ENCODE measurements at places on chromosomes 16 and 17. TPM values are rescaled to one million over a fixed set of nuclear protein-coding genes. Genes with fewer than 3 reads are reported as not detected.

DNA sequence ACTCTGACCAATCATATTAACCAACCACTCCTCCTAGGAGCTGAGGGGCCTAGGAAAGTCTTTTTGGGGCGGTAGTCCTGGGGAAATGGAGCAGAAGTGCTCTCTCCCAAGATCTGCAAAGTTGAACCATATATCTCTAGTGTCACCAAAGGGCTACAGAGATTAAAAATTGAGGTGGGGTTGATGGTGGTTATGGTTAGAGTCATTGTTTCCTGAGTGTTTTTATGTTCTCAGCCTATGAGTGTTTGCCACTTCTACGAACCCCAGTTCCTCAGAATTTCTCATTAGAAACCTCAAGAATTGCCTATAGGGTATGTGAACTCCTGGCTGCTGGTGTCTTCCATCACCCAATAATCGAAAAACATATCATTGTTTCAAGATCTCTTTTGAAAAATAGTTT, 217.8 kb downstream of the CDRT15L2 start:
- DNase-seq, result no peak

DNA sequence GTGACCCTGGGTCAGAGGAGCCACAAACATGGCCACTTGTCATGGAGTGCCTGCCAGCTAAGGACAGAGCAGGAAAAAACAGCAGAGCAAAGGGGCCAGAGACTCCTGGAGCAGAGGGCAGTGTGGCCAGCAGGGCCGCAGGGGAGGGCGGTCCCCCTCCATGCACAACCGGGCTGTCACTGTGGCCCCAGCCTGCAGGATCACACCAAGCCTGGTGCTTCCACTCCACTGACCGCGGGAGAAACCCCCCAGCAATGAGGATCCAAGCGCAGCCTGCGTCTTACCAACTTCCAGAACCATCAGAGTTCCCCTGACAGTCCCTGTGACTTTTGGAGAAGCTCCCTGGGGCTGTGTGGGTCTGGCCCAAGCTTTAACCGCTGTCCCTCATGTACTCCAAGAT, 62.0 kb downstream of the PRMT7 start:
- no peak for DNase-seq

GRCh38 chr17:74922172-74922571, 883 bp downstream of the USH1G start:
- no peak for DNase-seq

DNA sequence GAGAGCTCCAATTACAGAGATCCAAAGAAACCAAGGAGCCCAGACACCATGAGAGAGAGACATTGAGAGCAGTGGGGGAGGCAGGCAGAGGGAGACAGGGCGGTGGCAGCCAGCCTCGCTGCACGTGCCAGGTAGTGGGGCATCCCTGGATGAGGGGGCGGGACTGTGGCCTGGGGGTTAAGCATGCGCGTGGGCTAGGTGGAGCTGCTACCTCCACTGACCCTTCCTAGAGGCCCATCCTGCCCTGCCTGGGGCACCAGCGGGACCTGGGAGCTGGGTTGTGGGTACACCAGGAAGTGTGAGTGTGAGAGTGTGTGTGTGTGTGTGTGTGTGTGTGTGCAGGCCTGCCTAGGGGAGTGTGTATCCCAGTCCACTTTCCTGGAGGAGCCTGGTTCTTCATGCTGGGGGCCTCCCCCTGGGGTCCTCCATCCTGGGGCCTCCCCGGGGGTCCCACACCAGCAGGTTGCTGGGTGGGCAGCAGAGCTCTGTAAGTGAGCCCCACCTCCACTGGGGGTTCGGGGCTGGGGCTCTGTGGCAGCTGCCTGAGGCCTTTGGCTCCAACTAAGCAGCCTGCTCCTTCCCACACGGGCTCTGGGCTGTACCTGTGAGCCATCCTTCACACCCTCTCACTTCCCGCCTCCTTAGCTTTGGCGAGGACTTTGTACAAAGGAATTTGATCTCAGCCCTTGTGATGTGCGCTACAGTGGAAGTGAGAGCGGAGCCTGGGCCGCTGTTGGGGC, 127.4 kb downstream of the IRF8 start:
- no peak for DNase-seq

DNA sequence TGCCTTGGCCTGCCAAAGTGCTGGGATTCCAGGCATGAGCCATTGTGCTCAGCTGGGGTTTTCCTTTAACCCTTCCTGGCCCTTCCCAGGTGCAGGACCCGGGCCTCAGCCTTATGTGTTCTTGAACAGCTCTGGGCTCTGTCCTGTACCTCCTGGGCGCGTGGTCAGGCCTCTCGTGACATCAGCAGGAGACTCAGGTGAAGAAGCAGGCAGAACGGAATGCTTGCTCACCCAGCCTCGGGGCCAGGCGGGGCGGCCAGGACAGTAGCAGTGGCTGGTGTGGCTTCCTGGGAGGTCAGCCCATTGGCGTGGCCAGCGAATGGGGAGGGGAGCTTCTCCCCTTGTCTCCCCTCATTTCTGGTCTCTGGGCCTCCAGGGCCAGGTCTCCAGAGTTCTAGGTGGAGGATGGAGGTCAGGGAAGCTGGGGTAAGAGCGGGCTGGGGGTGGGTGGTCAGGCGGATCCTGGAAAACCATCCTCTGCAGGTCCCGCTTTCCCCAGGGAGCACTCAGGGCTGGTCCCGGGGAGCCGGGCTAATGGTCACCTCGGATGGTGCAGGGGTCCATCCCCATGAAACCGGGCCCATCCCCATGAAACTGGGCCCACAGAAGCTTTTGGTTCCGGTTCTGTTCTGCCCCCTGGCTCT, 281.5 kb downstream of the SEC14L1 start:
- no peak for DNase-seq

DNA sequence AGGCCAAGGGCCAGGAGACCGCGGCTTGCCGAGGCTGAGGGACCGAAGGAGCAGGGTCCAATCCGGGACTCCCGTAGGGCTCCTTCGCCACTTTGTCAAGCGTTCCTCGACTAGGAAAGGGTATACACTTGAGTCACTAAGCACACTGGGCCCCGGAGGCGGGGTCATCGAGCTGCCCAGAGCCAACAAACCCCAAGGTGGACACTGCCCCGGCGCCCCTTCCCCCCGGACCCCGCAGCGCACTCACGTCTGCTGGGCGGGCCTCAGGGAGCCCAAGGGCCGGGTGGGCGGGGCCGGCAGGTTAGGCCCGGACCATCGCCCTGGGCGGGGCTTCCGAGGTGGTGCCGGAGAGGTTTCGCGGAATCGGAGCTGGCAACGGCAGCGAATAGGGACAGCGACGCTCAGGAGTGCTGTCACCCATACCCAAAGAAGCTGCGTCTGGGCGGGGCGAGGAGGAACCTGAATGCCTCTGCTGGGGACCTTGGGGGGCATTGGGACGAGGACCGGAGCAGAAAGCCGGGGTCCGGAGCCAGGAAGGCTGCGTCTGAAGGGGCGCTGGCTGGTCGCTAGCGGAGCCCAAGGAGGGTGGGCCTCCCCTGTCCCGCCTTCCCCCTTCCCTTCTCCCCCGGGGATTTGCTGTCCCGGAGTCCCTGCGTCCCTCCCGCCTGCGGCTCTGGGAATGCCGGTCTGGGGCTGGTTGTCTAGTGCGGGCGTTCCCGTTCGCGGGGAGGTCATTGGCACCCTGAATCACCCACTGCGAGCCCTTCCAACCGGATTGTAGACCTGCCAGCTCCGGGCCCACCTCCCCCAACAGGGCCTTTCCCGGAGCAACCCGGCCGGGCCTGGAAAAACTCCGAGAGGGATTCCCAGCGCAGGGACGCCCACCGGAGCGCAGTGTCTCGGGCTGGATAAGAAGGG, 118.2 kb upstream of the SMURF2 start:
- peak; percentile 73 for DNase-seq

GRCh38 chr17:62876063-62876462, 67.9 kb upstream of the MARCHF10 start:
- DNase-seq, result no peak

- DNase-seq, result peak; percentile 42
Observed at GRCh38 chr17:76446449-76447231, 6.3 kb downstream of the UBE2O start.

DNA sequence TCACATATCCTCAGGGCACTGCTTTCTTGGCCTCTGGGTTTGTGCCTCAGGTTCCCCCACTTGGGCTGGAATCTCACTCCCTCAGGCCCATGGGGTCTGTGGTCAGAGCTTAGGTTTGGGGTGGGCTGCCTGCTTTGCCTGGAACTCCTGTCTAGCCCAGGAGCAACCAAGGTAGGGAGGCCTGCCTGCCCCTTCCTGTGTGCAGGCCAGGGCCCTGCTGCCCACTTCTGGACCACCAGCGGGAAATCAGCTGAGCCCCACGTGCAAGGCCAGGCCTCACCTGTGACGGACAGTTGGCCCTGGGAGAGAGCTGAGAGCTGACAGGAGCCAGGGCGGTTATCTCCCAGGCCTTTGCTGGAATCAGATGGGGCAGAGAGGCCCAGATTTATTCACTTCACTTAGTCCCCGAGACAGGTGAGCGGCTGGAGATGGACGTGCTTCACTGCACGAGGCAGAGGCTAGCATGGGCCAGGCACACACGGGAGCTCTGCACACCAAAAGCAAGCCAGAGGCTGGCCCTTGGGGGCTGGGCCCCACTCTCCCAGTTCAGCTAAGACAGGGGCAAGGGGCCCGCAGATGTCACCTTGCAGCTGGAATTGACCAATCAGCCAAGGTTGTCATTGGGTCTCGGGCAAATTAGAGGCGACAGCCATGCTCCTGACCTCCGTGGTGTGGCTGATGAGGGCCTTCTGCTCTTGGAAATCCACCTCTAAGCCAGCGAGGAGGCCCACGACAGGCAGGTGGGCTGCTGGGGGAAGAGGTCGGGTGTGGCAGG, 49.9 kb upstream of the DOC2B start:
- no peak for DNase-seq

DNA sequence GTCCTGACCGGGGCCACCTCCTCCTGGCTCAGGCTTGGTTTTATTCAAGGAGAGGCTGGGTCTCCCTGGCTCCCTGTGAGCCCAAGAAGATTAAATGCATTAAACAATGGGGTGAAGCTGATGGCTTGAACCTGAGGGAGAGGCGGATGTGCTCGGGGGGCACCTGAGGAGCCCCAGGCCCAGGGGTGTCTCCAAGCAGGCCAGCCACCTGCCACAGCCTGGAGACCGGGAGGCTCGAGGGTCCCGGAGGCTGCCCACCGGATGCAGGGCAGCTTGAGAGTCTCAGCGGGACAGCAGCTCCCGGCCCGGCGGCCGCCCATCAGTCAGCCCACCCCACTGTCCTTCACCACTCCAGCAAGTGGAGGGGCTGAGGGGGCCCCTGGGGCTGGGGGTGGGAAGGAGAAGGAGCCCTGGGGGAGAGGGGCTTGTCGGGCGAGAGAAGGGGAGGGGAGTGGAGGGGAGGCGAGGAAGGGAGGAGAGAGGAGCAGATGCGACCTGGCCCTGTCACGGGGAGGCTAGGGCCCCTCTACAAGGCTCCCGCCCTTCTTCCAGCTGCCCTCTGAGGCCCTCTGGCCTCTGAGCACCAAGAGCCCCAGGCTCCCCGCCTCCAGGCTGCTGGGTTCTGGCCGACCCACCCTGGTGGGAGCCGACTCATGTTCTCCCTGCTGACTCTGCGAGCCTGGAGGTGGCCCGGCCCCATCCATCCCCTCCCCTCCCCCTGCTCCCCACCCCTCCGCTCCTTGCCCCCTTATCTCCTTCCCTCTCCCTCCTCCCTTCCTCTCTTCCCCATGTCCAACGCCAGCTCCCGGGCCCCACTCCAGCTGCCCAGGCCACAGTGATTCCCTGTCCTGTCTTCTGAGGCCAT, 13.2 kb downstream of the CD7 start:
- no peak for DNase-seq

DNA sequence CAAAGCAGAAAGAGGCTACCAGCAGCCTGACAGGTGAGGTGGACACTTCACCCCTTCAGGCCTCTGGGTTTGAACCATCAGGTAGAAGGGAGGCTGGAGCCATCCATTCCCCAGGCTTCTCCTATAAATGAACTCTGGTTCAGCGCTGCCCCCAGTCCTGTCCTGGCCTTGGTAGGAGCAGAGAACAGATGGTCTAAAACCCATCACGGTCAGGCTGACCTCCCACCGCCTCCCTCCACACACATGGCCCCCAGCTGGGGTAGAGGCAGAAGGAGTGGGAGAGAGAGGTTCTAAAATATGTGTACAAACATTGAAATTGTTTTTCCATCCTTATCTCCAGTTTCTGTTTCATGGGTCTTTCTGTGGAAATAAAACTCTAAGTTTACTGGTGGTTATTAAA, 59.7 kb upstream of the DNAJA2 start:
- DNase-seq, result no peak

DNA sequence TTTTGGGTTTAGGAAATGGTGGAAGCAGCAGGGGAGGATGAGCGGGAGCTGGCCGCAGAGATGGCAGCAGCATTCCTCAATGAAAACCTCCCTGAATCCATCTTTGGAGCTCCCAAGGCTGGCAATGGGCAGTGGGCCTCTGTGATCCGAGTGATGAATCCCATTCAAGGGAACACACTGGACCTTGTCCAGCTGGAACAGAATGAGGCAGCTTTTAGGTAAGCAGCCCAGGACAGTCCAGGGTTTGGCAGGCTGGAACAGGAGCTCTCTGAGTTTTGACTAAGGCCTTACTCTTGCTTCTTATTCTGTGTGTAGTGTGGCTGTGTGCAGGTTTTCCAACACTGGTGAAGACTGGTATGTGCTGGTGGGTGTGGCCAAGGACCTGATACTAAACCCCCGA, 41.4 kb downstream of the SF3B3 start:
- no peak for DNase-seq

DNA sequence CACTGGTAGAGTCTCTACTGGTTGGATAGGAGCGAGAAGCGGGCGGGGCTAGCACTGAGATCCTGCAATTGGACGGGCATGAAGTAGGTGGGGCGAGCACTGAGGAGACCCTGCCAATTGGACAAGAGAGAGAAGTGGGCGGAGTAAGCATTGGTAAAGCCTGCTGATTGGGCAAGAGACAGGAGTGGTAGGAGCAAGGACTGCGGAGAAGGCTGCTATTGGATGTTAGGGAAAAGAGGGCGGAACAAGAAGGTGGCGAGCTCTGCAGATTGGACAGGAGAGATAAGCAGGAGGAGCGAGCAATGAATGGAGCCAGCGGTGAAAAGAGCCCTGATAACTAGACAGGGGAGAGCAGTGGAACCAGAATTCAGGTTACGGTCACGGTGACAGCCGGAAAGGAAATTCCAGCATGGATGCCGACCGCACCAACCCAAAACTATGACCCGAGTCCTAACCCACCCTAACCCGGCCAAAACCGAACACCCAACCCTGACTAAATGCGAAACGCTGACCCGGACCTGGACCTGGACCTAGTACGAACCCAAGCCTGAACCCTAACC, 4.8 kb downstream of the SCGB1C2 start:
- DNase-seq, result no peak

Gene CTDNEP1
- 23.9 TPM for total RNA-seq

Gene TUBG2
- 15.8 TPM for total RNA-seq

Gene IRX3
- total RNA-seq, result 13.5 TPM

Gene KRTAP9-4
- not detected for total RNA-seq

Gene DDX19B
- total RNA-seq, result 16.2 TPM
